ENCODE measurements at places on chromosomes 5 and 9. TPM values are rescaled to one million over a fixed set of nuclear protein-coding genes. Genes with fewer than 3 reads are reported as not detected.
A peak's percentile ranks its signal among the peaks of the same experiment; 100 is the strongest.

DNA sequence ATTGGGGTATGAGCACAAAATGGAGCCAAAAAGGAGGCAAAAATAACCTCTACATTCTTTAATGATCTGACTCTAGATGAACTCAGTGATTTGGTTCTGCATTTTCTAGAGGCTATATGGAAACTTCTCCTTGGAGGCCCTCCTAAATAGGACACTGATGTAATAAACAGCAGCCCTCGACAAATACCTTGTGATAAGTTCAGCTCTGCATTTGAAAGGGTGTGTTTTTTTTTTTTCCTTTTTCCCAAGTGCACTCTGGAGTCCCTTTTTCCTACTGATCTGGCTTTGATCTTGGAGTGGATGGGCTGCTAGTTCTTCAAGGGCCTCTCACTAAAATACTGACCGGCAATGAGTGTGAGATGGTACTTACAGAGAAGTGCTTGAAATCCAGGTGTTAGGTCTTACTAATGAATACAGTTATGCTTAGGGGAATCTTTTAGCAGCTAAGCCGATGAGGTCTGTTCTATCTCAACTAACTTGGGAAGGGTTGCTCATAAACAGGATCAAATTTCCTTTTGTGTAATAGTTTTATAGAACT lies 161.7 kb downstream of the MAST4 start:
- no peak for DNase-seq

DNA sequence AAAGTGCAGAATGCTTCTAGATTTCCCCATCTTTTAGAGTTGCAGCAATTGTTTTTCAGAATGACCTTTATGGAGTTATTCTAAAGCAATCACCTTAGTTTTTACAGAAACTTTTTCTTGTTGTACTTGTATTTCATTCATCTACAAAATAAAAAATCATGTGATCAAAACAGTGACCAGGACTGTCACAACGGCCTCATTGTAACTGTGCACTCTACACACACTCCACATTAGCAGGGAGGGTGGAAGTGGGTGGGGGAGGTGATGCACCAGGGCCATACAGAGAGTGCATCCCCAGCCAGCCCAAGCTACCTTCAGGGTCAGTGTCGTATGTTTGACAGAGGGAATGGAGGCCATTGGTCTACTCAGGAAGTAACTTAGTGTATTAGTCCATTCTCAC lies 26.9 kb downstream of the EGFLAM start:
- DNase-seq = no peak

DNA sequence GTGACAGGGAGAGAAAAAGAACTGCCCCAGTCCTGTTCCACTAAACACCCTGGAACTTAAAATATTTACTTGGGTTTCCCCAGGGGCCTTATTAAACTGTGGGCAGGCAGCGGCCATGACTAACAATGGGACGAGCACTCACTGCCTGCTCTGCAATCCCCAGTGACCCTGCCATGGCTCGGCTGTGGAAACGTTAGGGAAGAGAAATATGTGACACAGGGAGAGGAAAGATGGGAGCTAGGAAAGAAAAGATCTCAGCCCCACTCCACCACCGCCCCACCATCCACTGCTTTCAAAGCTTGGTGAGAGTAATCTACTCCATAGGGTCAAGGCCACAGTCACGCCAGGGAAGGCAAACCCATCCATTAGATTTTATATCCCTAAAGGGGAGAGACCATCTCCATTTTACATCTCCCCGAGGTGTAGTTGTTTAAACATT lies 117.6 kb downstream of the EFNA5 start:
- DNase-seq = no peak

DNA sequence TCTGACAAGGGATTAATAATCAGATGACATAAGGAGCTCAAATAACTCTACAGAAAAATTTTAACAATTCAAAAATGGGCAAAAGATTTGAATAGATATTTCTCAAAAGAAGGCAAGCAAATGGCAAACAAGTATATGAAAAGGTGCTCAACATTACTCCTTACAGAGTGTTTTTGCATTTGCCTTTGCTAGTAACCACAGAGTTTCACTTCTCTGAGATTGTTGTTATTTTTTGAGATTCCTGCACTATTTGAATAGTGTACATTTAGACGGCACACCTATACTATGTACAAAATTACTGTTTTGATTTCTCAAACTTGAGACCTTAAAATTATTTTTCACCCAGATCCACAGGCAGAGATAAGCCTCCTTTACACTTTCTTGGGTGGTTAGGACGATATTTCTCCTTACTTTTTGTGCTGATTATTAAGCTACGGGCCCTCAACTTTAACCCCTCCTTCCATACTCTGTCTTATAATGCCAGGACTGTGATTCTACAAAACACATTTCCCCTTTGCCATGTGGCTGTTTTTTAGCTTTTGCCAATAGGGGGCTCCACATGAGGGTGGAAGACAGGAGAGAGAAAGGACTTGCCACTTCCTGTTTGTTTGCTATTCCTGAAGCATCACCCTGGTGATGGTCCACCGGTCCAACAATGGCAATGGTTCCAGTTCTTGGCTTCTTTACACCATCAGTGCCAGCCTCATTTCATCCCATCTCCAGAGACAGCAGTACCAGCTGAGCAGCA lies 65.0 kb upstream of the DAP start:
- no peak for DNase-seq

DNA sequence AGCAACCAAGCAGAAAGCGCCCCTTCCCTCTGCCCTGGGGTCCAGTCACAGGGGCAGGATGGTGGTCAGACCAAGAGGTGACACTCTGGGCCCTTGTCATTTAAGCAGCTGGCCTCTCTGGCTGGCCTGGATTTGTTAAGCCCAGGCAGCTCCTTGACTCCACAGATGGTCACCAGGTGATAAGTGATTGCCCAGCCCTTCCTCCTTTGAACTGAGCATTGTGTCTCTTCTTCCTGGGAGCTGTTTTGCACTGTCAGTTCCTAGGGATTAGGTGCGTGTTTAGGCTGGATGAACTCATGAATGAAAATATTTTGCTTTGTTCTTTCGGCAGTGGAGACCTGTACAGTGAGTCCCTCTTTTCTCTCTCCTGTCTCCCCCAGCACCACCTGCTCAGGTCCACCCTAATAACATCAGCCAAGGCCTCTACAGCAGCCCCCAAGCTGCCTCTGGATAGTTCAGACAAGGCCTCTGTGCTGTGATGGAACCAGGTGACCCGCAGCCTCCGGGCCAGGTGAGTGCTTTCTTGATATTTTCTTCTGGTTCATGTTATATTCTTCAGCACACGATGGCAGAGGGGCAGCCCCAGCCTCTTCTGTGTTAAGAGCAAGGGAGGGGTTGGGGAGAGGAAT lies 139.7 kb upstream of the PITX1 start:
- no peak for DNase-seq

- DNase-seq = no peak
Measured at GRCh38 chr5:173315495-173316338, 12.5 kb downstream of the STC2 start.

DNA sequence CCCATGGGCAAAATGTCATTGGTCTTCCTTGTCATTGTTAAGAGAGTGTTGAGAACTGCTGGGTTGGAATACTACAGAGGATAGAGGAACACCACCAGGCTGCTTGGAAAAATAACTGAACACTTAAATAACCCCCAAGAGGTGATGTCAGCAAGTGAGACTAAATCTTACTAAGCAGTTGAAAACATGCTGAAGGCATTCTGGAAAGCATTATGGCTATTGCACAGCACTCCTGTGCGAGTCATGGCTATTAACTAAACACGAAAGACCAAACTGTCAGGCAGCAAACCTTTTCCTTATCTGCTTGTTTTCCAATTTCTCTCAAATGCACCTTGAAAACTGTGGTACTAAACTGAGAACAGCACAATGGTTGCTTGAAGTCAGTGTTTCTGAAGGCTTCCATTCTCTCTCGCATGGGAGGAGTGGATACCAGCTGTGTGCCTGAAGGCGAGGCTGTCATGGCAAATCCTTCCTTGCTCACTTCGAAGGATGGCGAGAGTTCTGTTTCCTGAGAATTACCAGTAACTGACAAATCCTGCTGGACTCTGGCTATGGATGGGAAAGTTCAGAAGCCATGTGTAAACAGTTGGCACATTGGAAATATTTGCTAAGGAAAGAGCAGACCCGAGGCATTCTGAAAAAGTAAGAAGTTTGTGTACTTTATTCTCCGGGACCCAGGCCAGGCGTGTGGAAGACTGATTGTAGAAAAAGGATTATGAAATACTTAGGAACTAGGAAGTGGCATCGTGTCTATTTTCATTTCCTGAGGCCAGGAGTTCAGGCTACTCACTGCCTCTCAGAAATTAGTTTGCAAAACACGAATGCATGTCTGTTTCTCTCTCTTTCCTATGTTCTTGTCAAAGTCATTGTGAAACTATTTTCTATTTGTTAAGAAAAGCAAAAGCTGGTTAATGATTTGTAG lies 182.1 kb downstream of the DMRT2 start:
- peak; percentile 31 for DNase-seq

GRCh38 chr5:15993334-15993733 lies 186.3 kb downstream of the MARCHF11 start:
- no peak for DNase-seq

- DNase-seq = no peak
Measured at GRCh38 chr5:19923742-19924141, 64.3 kb downstream of the CDH18 start.

DNA sequence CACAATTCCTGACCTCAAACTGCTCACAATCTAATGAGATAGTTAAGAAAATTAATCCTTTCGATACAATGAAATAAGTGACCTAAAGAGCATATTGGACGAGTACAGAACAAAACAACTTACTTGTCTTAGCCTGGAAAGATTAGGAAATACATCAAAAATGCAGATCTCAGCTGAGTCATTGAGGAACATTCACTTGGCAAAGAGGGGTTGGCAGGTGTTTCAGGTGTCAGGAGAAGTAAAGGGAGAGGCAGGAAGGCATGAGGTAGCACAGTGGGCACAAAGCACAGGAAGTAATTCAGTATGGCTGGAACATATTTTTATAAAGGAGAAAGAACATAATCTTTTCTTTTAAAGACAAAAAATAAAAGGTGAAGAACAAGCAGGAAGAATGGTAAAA lies 628.8 kb upstream of the RGMB start:
- DNase-seq = no peak

- no peak for DNase-seq
Measured at GRCh38 chr5:76547891-76548524, 75.2 kb downstream of the F2RL2 start.

DNA sequence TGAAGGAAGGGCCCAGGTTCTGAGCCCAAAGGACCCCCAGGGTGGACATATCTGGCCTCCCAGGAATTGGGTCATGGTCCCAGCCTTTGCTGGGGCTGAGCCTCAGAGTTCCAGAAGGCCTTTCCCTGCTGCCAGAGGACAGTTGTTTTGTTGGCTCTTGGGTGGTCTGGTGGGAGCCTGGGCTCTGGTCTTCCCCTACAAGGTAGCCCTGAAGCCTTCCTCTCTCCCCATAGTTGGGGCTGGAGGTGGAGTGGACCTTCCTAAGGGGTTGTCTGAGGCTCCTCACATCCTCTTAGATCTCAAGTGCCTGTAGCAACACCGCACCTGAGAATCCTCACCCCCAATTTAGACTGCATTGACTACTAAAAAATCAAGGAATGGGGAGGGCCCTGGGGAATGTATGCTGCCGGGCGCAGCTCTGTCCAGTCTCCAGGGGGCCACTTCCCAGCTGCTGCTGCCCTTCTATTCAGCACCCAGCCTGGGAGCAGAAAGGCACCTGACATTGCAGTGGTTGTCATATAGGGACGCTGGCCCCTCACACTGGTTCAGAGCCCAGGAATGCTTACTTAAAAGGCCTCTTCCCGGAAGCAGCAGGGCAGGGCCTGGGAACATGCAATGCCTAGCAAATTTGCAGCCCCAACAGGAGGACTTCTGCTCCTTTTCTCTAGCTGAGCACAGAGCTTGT lies 66.4 kb downstream of the IL31RA start:
- DNase-seq = no peak

- no peak for DNase-seq
Measured at GRCh38 chr9:134544388-134545214, 97.0 kb upstream of the COL5A1 start.

DNA sequence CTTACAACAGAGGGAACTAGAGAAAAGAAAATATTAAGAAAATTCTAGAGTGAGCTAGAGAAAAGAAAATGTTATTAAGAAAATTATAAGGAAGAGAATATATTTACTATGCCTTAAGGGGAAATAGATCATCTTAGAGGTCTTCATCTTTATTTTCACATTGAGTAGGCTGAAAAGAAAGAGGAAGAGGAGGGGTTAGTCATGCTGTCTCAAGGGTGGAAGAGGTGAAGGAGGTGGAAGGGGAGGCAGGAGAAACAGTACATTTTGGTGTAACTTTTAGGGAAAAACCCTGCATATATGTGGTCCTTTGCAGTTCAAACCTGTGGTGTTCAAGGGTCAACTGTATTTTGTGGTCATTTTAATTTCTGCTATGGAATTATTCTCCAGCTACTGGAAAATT lies 46.6 kb downstream of the PPIP5K2 start:
- DNase-seq = no peak

- no peak for DNase-seq
Measured at GRCh38 chr9:76534026-76534425, 75.0 kb downstream of the GCNT1 start.

DNA sequence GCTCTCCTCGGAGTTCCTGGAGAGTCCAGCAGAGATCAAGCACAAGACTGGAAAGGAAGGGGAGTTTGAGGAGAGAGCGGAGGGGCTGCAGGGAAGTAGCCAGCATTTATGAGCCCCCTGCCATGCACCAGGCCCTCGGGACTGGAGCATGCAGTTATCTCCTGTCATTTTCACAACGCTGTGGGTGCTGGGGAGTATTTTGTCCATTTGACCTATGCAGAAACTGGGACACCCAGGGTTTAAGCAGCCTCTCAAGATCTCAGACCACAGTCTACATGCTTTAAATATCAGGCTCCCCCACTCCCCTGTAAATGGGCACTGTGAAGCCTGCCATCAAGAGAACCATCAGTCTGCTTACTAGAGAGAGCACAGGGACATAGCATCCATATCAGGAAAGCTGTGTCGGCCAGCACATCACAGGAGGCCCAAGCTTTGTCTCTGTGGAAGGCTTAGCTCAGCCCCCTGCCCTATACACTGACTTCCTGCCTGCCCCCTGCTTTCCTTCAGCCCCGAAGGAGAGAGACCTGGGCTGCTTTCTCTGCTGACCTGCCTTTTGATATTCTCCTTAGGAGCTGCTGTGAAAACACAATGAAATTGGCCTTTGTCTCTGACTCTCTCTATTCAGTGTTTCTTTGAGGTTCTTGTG lies 7.3 kb downstream of the FOXI1 start:
- DNase-seq = no peak

- no peak for DNase-seq
Measured at GRCh38 chr9:18058564-18059442, 415.1 kb upstream of the ADAMTSL1 start.

GRCh38 chr5:176369934-176370711 lies 4.8 kb downstream of the ARL10 start:
- DNase-seq = no peak

Gene PKN3
- 5.6 TPM for total RNA-seq

Gene SYNPO
- 602 TPM for total RNA-seq

Gene SLC12A2
- 16.9 TPM for total RNA-seq

Gene ZDHHC12
- total RNA-seq = 10.4 TPM

Gene SYK
- 2.6 TPM for total RNA-seq

Gene SCGB3A1
- total RNA-seq = not detected

Gene IFNA2
- not detected for total RNA-seq

Gene PCDHA5
- not detected for total RNA-seq

Gene BARHL1
- total RNA-seq = not detected

Gene SLC22A4
- 1.00 TPM for total RNA-seq

Measured in heart right ventricle (tissue), 16 donors.